Upper lobe of left lung (tissue), 6 donors: ENCODE measurements at places on chromosomes 4 and X. TPM values are rescaled to one million over a fixed set of nuclear protein-coding genes. Genes with fewer than 3 reads are reported as not detected.
A peak's percentile ranks its signal among the peaks of the same experiment; 100 is the strongest.

Gene RPL10
- 2,667 TPM for total RNA-seq

DNA sequence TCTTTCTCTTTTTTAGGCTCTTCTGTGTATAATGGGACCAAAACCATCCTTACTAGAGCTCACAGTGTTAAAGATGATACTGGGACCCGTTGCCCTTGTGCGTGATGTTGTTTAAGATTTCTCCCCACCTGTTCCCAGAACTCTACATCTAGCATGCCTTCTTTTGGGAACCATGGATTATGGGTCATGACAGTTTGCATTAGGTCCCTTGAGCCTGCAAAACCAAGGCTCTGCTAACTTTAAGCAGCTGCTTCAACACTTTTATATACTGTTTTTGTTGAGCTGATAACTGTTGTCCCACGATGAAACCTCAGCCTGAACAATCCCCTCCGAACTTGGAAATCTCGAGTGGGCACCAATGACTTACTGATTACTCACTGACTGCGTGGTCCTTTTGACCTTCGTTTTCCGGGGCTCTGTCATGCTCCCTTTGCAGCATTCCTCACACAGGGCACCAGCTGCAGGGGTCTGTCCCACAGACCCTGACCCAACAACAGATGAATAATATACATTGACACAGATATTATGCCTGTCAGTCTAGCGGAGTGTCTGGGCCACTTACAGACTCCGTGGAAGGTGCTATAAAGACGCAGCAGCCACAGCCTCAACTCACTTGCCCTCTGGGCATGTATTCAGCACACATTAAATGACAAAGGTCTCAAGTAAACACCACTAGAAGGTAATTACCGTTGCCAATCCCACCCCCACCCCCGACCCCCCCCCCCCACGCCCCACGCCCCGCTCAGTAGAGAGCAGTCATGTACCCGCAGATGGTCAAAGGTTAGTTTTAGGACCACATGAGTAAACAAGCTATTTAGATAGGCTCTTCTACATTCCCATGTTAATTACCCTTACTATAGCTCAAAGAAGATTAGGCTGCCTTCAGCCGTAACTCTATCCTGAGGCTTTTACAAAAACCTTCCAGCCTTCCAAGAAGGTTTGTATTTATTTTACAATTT, 162.0 kb upstream of the WDFY3 start:
- no peaks in the 10 kb centered on the region for H3K36me3 ChIP-seq
- H3K27me3 ChIP-seq: no peaks in the 10 kb centered on the region

GRCh38 chrX:42366181-42366580, 411.8 kb downstream of the PPP1R2C start:
- H3K4me1 ChIP-seq: no peaks in the 10 kb centered on the region
- H3K36me3 ChIP-seq: no peaks in the 10 kb centered on the region
- H3K27ac ChIP-seq: no peak overlapping the region
- H3K4me3 ChIP-seq: no peak overlapping the region
- H3K27me3 ChIP-seq: no peaks in the 10 kb centered on the region

Gene DMP1
- not detected for total RNA-seq

Gene HAUS3
- 12.0 TPM for total RNA-seq

- H3K36me3 ChIP-seq: no peaks in the 10 kb centered on the region
- H3K4me1 ChIP-seq: no peaks in the 10 kb centered on the region
- no peak overlapping the region for H3K4me3 ChIP-seq
- H3K27me3 ChIP-seq: no peaks in the 10 kb centered on the region
- DNase-seq: no peak
- no peak overlapping the region for H3K27ac ChIP-seq
Observed at GRCh38 chrX:70079870-70080269, 17.6 kb downstream of the OTUD6A start.

- no peak overlapping the region for H3K4me3 ChIP-seq
- no peaks in the 10 kb centered on the region for H3K36me3 ChIP-seq
- H3K27ac ChIP-seq: no peak overlapping the region
- H3K27me3 ChIP-seq: no peaks in the 10 kb centered on the region
- DNase-seq: no peak
- peaks cover 2% of the 10 kb centered on the region for H3K4me1 ChIP-seq
Observed at GRCh38 chr4:123121241-123121907, 199.0 kb upstream of the NUDT6 start.

DNA sequence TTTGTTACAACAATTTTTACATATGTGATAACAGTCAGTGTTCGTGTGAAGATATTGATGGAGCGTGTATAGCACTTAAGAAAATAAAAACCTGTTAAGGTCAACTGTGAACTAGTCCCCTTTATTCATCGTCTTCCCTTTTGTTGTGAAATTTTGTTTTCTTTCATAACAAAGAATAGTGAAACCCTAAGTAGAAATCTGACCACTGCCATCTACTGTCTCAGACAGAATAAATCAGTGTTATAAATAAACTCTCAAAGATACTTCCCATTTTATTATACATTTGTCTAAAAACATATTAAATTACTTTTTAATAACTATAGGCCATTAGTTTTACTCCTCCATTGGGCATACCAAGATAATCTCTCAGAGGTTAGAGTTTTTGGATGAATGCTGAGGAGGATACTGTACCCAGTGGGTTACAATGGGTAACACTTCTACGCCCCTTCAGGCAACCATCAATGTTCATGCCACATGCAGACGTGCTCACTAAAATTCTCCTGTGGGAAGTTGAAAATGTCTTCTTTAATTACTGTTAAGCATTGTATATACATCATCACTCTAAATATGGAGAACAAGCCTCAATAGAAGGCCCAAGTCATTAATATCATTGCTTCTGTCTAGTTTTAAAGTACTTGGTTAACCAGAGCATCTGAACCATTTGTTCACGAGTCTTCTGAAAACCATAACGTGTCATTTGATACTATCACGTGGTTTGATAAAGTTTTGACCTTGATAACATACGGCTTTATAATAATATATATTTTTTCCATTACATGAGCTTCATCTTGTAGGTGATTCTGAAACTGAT, 171.2 kb downstream of the TMA16 start:
- peaks cover 3% of the 10 kb centered on the region for H3K4me1 ChIP-seq
- DNase-seq: no peak
- H3K36me3 ChIP-seq: no peaks in the 10 kb centered on the region
- H3K27ac ChIP-seq: peak overlapping the region; percentile 41

Gene LRBA
- 105 TPM for total RNA-seq

GRCh38 chrX:77003956-77004355, 443.2 kb upstream of the FGF16 start:
- no peak overlapping the region for H3K4me3 ChIP-seq
- no peaks in the 10 kb centered on the region for H3K4me1 ChIP-seq
- DNase-seq: no peak
- H3K27me3 ChIP-seq: no peaks in the 10 kb centered on the region

Gene GAGE13
- total RNA-seq: not detected

GRCh38 chr4:181949704-181950312, 293.4 kb upstream of the TENM3 start:
- no peaks in the 10 kb centered on the region for H3K27me3 ChIP-seq
- H3K36me3 ChIP-seq: no peaks in the 10 kb centered on the region
- no peak for DNase-seq
- H3K27ac ChIP-seq: no peak overlapping the region
- no peak overlapping the region for H3K4me3 ChIP-seq

GRCh38 chrX:11100281-11101035, 10.7 kb upstream of the HCCS start:
- H3K4me3 ChIP-seq: no peak overlapping the region
- H3K27ac ChIP-seq: no peak overlapping the region
- H3K4me1 ChIP-seq: no peaks in the 10 kb centered on the region
- no peak for DNase-seq
- no peaks in the 10 kb centered on the region for H3K36me3 ChIP-seq

- no peak overlapping the region for H3K27ac ChIP-seq
- H3K36me3 ChIP-seq: peaks cover 52% of the 10 kb centered on the region
- DNase-seq: no peak
Observed at GRCh38 chr4:2651546-2651945, 104.6 kb downstream of the TNIP2 start.

DNA sequence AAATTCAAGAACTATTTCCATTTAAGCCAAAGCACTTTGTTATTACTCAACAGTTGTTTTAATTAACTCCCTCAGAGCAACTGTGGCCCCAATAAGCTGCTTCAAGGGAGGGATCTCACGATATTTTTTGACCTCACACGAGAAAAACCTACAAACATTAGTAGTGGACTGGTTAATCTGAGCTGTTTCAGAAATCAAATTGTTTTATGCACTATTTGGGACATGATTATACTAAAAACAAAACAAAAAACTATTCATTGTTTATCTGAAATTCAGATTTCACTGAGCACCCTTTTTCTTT, 74.3 kb downstream of the DCHS2 start:
- no peaks in the 10 kb centered on the region for H3K27me3 ChIP-seq
- DNase-seq: no peak
- no peaks in the 10 kb centered on the region for H3K4me1 ChIP-seq

Gene EMCN
- 37.7 TPM for total RNA-seq

Gene STEEP1
- total RNA-seq: 55.5 TPM

- H3K27ac ChIP-seq: peak overlapping the region; percentile 74
- H3K4me3 ChIP-seq: no peak overlapping the region
- H3K4me1 ChIP-seq: peaks cover 34% of the 10 kb centered on the region
- no peaks in the 10 kb centered on the region for H3K27me3 ChIP-seq
Observed at GRCh38 chrX:72121383-72121782, 10.3 kb downstream of the RTL5 start.

DNA sequence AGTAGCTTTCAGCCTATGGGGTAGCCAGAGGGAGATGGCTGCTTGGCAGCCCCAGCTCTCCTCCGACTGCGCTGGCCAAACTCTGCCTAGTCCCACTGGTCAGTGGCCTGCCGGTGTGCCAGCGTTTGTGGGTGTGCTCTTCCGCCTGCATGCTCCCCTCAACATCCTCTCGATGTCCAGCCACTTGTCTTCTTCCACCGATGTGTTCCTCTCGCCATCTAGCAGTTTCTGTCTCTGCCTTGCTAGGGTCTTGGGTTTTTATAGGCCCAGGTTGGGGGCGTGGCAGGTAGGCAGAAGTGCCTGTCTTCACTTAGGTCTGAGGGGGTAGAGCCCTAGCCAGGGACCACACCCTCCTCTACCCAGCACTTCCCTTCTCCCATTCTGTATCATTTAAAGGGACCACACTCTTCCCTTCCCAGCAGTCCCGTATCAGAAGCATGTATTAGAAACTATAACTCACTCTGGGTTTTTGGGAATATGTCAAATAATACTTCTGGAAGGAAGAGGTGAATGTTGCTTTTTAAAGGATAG, 124.4 kb downstream of the KDM6A start:
- no peak overlapping the region for H3K4me3 ChIP-seq
- no peak for DNase-seq
- H3K36me3 ChIP-seq: no peaks in the 10 kb centered on the region
- peaks cover 8% of the 10 kb centered on the region for H3K4me1 ChIP-seq
- H3K27me3 ChIP-seq: no peaks in the 10 kb centered on the region
